ENCODE measurements at places on chromosomes 7 and 10. TPM values are rescaled to one million over a fixed set of nuclear protein-coding genes. Genes with fewer than 3 reads are reported as not detected.

SPDYE8 gene
- not detected for total RNA-seq

OPN1SW gene
- not detected for total RNA-seq

MARVELD1 gene
- total RNA-seq, result 6.4 TPM

TMEM236 gene
- total RNA-seq, result 0.43 TPM

CHST3 gene
- 15.4 TPM for total RNA-seq

TMEM176A gene
- 27.1 TPM for total RNA-seq

ACSM6 gene
- total RNA-seq, result not detected

OPALIN gene
- total RNA-seq, result not detected

LIPM gene
- total RNA-seq, result not detected
